Pulmonary artery endothelial cell (primary cell): ENCODE measurements at places on chromosomes 7 and 10.
A peak's percentile ranks its signal among the peaks of the same experiment; 100 is the strongest.

DNA sequence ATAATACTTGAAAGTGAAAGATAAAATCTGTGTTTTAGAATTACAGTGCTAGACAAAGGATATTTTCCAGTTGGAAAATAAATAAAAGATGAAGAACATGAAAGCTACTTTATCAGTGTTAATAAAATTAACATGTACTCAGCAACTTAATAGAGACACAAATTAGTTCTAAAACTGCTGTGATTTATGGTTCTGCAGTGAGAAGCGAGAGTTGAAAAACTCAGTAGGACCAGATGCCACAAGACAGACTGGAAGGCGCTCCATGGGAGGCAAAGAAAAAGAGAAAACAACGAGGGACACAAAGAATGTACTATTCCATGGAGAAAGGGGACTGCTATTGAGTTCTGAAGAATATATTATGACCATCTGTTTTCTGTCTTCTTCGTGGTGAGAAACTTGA lies 590.4 kb downstream of the PHTF2 start:
- DNase-seq = no peak

DNA sequence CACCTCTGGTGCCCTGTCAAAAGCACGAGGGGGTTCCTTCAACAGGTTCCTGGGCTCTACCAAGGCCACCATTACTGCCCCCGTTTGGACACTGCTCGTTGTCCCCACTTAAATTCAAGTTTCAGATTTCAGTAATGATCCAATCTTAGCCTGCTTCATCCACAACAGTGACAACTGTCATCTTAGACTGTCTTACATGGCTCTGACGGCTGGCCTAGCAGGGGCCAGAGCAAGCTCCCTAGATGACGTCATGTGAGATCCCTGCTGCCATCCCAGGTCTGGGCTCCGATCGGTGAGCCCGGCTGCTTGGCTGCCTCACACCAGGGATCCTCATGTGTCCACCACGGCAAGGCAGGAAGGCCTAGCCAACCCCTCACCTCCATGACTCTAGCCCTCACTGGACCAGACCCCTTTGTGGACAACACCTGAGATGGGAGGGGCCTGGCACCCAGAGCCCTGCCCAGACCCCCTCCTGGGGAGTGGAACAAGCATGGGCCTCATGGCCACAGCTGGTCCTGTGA lies 82.5 kb downstream of the FAM53B start:
- no peak for DNase-seq

GRCh38 chr7:191105-191980 lies 1.0 kb upstream of the FAM20C start:
- DNase-seq = no peak

GRCh38 chr10:15852111-15852557 lies 8.2 kb downstream of the MINDY3 start:
- DNase-seq = no peak

- no peak for DNase-seq
Measured at GRCh38 chr10:119859420-119860258, 13.0 kb downstream of the MCMBP start.

DNA sequence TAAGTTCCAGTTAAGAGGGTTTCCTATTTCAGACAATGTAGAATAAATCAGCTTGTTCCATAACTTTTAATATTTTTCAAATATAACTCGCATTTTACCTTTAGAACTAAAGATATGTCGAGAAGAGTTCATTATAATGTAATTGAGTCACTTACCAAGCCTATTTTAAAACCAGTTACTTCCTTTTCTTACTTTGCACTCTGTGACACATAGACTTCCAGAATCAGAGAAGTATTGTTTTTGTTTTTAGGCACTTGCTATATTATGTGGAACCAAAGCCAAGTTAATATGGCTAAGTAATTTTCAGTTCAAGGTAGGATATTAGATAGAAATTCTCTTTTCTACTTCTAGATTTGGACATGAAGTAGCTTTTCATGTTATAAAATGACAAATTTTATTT lies 182.7 kb upstream of the PRPS1L1 start:
- no peak for DNase-seq

GRCh38 chr10:35000936-35001335 lies 89.2 kb downstream of the CUL2 start:
- no peak for DNase-seq

DNA sequence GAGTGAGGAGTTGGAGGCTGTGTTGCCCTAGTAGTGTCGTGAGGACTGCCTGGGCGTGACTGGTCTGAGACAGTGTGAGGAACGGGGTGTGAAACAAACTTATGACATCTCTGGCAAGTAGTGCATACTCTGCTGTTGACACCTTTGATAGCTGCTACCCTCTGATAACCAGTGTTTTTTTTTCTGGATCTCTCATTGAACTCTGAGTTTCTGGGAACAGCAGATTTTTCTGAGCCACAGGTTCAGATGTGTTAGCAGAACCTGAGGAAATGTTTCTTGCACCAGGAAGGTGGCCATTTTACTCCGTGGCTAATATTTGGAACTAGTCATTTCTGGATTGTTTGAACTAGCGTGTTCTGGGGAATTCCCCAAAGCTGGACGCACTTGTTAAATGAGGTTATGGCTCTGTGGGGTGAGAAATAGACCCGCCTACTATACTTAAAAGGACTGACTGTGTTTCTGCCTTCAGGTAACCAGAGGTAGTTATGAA lies 52.9 kb downstream of the AUTS2 start:
- no peak for DNase-seq

DNA sequence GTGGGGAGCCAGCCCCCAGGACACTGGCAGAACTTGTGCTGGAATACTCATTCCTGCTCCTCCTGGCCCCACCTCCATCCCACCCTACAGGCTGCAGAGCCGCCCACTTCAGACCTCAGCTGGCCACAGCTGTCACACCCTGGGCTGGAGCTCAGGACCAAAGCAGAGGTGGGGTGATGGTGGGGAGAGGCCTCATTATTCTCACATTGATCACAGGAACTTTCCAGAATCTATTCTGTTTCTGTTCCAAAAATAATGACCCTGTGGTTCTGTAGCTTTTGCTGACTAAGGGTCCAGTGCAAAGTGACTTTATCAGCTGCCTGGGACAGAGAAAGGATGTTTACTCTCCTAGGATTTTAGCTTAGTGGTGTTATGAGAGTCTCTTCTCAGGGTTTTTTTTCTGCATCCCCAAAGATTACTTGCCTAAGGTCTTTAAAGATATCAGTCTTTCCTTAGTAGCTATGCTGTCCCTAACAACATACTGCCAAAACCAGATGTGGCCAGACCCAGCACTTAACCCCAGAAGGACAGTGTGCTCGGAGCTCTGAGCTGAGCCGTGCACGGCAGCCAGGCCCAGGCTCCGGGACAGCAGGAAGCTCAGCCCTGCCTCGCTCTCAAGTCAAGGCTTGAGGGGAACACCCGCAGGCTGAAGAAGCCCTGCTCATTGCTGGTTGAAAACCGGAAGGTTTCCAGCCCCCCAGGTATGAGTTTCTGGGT lies 223.3 kb downstream of the MLLT10 start:
- DNase-seq = no peak

GRCh38 chr10:132120200-132120599 lies 54.5 kb downstream of the JAKMIP3 start:
- DNase-seq = no peak

GRCh38 chr7:117283371-117283770 lies 39.5 kb downstream of the WNT2 start:
- DNase-seq = no peak

GRCh38 chr10:114103284-114103683 lies 59.6 kb downstream of the ADRB1 start:
- peak; percentile 13 for DNase-seq

DNA sequence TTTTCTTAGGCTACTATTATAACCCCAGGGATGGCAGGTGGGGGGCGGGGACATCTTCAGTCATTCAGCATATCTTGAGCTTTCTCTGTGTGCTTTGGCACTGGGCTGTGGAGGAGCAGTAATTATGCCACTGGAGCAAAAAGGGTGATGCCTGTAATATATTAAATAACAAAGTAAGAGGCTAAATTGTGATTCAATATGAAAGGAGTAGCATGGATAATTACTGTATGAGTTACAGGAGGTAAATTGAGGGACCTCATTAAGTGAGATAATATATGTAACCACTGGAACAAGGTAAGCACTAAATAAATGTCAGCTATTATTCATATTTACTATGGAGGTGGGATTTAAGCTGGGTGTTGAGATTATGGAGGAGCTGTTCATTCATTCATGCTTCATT lies 3.3 kb upstream of the STN1 start:
- no peak for DNase-seq

DNA sequence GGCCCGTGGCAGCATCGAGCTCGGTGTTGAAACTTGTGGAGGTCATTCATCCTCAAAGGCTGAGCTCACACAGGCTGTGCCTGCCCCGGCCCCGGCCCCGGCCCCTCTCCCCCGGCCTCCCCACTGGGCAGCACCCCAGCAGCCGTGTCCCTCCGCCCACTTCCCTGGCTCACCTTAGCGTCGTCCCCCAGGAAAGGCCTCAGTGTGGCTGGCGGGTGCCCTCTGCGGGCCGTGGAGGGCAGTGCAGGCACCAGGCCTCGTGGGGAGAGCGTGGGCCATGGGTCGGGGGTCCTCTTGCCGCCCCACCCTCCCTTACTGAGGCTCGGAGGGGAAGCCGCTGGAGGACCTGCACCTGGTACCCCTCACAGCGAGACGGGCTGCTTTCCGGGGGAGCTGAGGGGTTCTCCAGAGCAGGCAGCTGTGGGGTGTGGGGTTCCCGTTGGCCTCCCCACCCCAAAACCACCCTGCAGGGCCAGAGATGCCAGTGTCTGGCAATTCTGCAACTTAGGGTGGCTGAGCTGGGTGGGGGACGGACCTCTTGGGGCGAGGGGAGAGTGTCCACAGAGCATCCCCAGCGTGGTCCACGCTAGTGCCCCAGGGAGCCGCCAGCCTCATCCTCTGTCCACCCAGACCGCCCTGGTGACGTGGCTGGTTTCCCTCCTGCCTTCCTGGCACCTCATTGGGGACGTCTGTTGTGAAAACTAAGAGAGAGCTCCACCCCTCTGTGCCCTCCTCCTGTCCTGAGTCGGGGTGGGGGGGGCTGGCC lies 44.2 kb upstream of the DPYSL4 start:
- no peak for DNase-seq

GRCh38 chr7:49172639-49173038 lies 248.3 kb downstream of the CDC14C start:
- no peak for DNase-seq

GRCh38 chr7:17910377-17910776 lies 29.9 kb downstream of the SNX13 start:
- no peak for DNase-seq

- no peak for DNase-seq
Measured at GRCh38 chr7:27173956-27174873, at the start of gene HOXA10. HOXA10 (minus strand) TSS chr7:27174320; CDS start chr7:27174306, 14 bp downstream.

DNA sequence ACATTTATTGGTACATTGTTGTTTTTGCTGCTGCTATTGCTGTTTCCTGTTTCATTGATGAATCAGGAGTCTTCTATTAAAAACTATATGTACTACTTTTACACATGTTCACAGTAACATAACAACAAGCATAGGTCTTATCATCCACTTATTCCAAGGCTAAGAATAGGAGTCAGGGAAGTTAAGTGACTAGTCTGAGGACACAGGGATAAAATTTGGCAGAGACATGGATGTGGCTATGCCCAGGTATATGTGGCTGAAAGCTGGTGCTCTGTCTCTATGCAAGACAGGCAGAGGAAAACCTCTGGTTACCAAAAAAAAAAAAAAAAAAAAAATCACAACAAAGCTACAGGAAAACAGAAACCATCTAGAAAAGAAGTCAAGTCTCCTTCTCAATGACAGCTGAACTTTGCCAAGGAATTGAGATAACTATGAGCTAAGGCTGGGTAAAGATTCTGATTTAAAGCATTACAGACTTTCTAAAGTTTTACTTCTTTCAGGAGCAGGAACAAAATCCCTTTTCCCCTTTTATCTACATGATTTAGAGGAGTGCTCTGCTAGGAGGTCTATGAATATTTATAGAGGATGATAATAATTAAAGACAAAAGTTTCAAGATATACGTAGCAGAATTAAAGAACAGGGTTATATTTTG lies 70.0 kb downstream of the GPR141 start:
- no peak for DNase-seq

GRCh38 chr7:73700069-73700423 lies 16.6 kb downstream of the BUD23 start:
- no peak for DNase-seq
